NCI-H510A treated with DMSO at 0.1 percent for 48 hours (cell line): ENCODE measurements at places on chromosomes 3 and 15.

DNA sequence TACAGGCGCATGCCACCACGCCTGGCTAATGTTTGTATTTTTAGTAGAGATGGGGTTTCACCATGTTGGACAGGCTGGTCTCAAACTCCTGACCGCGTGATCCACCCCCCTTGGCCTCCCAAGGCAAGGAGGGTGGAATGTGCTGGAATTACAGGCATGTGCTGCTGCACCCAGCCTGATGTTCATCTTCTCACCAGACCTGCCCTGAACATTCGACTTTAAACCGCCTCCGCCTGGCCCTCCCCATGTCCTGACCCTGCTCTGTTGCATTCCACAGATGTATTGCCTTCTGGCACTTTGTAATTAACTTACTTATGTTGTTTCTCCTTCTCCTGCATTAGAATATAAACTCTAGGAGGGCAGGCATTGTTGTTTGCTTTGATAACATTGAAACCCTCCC lies 102.1 kb downstream of the LINGO1 start:
- DNase-seq: no peak

GRCh38 chr3:136802481-136802996 lies 16.4 kb upstream of the SLC35G2 start:
- no peak for DNase-seq

- DNase-seq: no peak
Measured at GRCh38 chr15:74531144-74531811, 9.7 kb upstream of the ARID3B start.

DNA sequence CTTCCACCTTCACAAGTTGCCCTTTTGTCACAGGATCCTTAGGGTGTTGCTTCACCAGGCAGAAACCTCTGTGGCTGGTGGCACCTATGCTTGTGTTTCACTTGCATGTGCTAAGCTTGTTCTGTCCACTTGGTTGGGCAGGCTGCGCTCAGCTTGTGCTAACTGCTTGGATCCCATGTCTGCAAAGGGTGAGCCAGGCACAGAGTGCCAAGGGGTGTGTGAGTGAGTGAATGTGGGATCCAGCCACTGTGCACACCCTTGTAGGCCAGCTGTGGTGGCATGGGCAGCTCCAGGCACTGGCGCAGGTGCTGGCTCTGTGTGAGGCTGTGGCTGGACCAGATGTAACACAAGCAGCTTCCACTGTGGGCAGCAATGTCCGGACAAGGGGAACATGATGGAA lies 728.7 kb upstream of the ROBO1 start:
- no peak for DNase-seq

GRCh38 chr3:45131201-45131600 lies 15.0 kb downstream of the CDCP1 start:
- no peak for DNase-seq

DNA sequence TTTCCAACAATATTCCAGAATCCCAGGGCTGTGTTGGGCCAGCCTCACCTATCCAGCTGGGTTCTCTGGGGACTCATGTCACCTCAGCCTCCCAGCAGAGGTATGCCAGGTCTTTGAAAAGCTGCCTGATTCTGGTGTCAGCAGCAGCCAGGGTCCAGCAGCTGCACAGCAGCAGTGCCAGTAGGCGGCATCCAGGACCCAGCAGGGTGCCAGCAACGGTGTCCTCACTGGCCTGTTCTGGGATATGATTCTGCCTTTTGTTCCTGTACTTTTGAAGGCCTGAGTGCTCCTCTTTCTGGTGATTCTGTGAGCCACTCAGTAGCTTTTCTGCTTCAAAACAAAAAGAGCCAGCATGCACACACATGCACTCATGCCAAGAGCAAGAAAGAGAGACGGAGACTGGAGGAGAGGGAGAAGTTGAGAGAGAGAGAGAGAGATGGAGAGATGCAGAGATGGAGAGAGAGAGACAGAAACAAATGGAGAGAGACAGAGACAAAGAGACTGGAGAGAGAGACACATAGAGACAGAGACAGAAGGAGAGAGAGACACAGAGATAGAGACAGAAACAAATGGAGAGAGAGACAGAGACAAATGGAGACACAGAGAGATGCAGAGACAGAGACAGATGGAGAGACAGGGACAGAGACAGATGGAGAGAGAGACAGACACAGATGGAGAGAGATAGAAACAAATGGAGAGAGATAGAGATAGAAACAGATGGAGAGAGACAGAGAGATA lies 205.7 kb downstream of the UACA start:
- DNase-seq: no peak

DNA sequence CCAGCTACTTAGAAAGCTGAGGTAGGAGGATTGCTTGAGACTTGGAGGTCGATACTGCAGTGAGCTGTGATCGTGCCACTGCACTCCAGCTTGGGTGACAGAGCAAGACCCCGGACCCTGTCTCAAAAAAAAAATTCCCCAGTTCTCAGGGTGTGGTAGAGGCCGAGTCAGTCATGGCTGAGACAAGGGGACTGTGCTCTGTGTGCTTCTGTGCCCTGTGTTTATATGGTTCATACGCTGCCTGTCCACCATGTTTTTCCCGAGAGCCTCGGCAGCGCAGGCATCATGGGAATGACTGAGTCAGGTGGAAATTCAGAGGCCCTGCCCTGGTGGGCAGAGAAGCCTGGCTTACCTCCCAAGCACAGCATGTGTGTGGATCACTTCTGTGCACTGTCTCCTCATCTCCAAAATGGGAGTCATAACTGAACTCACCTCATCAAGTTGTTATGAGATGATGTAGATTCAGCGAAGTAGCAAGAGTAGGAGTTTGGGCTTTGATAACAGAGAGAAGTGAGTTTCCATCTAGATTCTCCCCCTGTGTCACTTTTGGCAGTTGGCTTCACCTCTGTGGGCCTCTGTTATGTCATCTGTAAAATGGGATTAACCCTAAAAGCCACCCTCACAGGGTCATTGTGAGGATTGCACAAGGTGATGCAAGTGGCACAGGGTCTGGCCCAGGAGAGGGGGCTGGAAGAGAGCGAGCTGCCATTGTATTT lies 56.9 kb downstream of the FLNB start:
- DNase-seq: no peak

GRCh38 chr15:70508561-70509281 lies 254.6 kb downstream of the UACA start:
- DNase-seq: no peak

GRCh38 chr3:30492322-30493192 lies 113.8 kb upstream of the TGFBR2 start:
- no peak for DNase-seq

DNA sequence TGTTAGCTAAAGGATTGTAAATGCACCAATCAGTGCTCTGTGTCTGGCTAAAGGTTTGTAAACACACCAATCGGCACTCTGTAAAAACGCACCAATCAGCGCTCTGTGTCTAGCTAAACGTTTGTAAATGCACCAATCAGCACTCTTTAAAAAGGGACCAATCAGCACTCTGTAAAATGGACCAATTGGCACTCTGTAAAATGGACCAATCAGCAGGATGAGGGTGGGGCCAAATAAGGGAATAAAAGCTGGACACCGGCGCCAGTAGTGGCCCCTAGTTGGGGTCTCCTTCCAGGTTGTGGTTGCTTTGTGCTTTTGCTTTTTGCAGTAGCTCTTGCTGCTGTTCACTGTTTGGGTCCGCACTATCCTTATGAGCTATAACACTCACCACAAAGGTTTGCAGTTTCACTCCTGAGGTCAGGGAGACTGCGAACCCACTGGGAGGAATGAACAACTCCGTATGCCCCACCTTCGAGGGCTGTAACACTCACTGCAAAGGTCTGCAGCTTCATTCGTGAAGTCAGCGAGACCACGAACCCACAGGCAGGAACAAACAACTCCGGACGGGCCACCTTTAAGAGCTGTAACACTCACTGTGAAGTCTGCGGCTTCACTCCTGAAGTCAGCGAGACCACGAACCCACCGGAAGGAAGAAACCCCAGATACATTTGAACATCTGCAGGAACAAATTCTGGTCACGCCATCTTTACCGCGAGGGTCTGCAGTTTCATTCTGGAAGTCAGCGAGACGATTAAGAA lies 1.1 kb upstream of the SUCLG2 start:
- DNase-seq: no peak

- DNase-seq: no peak
Measured at GRCh38 chr3:11845651-11846050, 1.0 kb downstream of the TAMM41 start.

DNA sequence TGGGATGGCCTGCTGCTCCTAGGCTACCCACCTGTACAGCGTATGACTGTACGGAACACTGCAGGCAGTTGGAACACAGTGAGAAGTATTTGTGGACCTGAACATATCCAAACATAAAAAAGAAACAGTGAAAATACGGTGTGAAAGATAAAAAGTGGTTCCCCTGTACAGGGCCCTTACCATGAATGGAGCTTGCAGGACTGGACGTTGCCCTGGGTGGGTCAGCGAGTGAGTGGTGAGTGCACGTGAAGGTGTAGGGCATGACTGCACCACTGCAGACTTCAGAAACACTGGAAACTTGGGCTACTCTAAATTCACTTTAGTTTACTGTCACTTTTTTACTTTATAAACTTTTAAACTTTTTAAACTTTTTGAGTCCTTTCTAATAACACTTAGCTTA lies 71.2 kb upstream of the SLC6A6 start:
- DNase-seq: no peak

DNA sequence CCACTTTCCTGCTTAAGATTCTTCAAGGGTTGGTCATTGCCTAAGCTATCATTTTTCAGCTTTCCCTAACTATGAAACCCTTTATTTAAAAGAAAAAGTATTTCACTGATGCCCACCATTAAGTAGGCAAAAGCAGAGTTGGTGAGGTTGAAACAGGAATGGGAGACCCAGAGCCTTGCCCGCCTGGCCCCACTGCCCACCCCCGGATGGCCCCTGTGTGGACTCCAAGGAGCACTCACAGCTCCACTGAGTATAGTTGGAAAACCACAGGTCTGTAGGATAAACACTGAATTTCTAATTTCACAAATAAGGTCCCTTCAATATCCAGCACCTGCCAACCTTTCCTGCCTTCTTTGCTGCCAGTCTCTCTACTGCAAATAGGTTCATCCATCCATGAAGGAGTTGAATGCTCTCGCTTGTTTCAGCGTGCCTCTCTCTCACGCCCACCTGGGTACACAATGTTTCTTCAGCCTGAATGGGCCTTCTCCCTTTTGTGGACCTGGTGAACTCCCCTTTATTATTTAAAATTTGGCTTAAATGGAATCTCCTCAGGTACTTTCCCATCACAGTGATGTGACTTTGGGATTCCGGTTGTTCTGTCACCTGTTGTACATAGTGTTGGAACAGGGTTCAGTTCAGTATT lies 8.7 kb upstream of the ACAP2 start:
- peak; percentile 85 for DNase-seq

DNA sequence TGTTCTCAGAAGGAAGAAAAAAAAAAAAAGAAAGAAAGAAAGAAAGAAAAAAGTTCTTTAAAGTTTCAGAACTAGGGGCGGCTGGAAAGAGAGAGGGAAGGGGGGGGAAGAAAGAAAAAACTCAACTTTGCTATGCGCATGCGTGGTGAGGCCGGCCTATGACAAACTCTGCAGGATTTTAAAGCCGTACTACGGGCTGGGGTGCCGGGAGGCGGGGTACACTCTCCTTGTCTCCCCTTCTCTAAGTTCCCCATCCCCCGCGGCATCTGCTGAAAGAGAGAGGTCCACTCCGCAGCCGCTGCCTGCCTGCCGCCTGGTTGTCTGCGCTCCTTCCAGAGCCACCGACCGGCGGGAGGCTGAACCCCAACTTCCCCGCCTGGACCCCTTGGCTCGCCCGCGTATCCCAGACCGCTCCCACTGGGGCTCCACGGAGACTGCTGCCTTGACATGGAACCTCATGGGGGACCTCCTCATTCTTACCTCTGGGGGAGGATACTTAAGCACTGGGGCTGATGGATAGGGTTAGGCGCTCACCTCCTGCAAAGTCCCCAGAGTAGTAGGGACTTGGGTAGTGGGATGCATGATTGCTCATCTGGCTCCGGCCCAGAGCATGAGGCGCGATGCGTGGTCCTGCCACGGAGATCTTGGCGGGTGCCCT lies 1.4 kb upstream of the WNT5A start:
- no peak for DNase-seq

GRCh38 chr3:155035553-155035952 lies 44.6 kb upstream of the MME start:
- no peak for DNase-seq

DNA sequence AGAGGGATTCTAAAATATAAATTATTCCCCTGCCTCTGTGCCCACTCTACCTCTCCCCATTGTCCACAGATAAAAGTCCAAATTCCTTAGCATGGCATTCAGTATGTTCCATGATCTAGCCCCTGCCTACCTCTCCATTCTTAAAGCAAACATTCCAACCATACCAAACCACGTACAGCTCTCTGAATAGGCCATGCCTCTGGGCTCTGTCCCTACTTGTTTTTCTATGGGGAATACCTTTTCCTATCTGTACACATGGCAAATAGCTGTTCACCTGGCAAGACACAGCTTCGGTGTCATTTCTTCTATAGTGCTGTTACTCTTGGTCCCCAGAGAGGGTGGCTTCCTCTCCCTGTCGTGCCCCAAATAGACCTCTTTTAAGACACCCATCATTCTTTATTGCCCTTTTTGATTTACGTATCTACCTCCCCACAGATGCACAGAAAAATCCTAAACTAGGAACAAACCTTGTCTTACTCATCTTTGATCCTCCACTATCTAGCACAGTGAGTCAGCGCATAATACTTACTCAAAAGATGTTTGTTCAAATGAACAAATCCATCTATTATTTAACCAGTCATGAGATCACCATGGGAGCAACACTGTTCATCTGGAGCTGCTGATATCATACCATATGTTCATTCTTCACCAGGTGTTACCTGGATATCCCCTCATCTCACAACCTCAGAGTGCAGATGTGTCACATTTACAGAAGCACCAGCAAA lies 329.8 kb downstream of the THSD4 start:
- DNase-seq: no peak

GRCh38 chr3:197431346-197431910 lies 124.3 kb downstream of the BDH1 start:
- DNase-seq: no peak

- no peak for DNase-seq
Measured at GRCh38 chr3:134864636-134865035, 69.6 kb downstream of the EPHB1 start.

GRCh38 chr15:75669191-75669878 lies 21.6 kb downstream of the SNX33 start:
- DNase-seq: no peak

DNA sequence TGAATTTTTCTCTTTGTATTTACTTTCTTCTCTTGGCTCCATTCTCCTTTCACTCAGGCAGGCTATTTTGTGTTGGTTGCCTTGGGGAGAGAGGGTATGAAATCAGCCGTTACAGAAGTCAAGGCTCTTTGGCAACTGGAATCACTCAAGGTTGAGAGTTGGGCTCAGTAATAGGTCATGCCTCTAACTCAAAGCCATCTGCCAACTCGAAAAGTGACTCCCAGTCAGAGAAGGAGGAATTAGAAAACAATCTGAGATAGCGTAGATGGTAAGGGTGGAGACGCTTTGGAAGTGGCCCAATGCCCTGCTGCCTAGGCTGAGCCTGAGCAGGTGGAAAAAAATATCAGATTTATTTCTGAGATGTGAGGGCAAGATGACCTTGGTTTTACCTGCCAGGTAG lies 205.7 kb upstream of the ST8SIA2 start:
- DNase-seq: no peak

GRCh38 chr3:180870008-180870699 lies 42.3 kb upstream of the FXR1 start:
- DNase-seq: no peak
